CD4-positive, alpha-beta T cell treated with Interleukin-17A for 1 hour (primary cell): ENCODE measurements at places on chromosomes 7 and 10.
A peak's percentile ranks its signal among the peaks of the same experiment; 100 is the strongest.

DNA sequence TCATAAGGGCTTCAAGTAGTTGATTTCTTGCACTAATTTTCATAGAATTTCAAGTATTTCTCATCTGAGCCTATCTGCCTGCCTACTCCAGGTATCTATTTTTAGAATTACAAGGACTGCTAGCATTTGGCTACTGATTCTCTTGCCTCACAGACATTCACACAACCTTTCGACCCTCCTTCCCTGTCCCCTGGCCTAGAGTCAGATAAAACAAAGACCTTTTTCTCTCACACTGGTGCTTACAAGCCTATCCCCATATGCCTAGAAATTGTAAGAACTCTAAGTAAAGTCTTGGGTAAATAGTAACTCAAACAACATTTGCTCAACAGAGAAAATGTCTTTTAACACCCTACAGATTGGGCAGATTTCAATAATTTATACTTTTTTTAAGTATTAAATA, 6.3 kb downstream of the GPAM start:
- DNase-seq, result no peak

GRCh38 chr7:42011846-42012245, 225.2 kb downstream of the GLI3 start:
- no peak for DNase-seq

DNA sequence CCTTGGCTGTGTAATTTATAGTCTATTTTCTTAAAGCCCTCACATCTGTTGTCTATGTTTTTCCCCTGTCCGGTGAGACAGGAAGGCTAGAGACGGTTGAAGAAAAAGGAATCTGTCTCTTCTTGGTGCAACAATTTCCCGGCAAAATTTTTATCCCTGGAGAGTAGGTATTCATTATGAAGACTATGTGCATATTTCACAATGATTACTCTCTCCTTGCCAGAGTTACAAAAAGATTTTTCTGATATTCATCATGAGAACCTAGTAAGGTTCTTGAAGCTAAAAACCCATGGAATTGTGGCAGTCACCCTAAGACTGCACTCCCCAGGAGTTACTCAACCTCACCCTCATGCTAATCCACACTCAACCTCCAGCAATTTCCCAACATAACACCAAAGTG, 55.0 kb upstream of the GHITM start:
- no peak for DNase-seq

GRCh38 chr7:119007236-119007635, 782.7 kb downstream of the ANKRD7 start:
- no peak for DNase-seq

GRCh38 chr7:139682136-139683013, 95.4 kb downstream of the HIPK2 start:
- DNase-seq, result no peak

GRCh38 chr10:97689559-97690020, 2.5 kb upstream of the AVPI1 start:
- DNase-seq, result no peak

- no peak for DNase-seq
These were observed 75.7 kb upstream of the PDE1C start for GRCh38 chr7:32145911-32146310.

GRCh38 chr7:2598154-2598823, 33.5 kb upstream of the TTYH3 start:
- no peak for DNase-seq

GRCh38 chr10:12750526-12751201, 250.8 kb downstream of the CCDC3 start:
- no peak for DNase-seq

DNA sequence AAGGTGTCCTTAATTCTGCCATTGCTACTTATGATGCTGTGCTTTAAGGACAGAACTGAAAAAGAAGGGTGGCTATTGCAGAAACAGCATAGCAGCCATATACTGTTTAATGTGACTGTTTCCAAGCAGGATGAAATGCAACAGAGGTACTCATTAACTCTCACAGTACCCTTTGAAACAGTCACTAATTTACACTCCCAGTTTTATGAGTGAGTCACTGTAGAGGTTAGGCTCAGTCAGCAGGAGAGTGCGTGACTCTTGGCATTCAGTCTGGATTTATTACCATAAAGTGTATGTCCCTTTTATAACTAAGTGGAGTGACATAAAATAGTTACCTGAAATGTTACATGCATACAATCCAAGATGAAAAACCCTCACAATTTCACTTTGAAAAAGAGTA, 27.7 kb downstream of the ALDH18A1 start:
- DNase-seq, result no peak

- DNase-seq, result no peak
These were observed 30.9 kb upstream of the KLHL7 start for GRCh38 chr7:23074443-23075261.

GRCh38 chr7:71488308-71488707, 356.4 kb downstream of the GALNT17 start:
- no peak for DNase-seq

DNA sequence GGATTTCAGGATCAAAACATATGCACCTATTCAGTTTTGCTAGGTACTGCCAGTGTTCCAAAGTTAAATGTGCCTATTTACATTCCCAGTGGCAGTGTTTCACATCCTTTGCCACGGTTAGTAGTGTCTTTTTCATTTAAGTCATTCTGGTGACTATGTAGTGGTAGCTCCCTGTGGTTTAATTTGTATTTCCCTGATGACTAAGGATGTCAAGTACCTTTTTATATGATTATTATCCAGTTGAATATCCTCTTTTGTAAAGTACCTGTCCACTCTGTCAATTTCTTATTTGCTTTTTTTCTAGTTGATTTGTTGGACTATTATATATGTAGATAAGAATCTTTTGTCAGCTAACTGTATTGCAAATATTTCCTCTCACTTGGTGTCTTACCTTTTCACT, 45.1 kb downstream of the TMEM60 start:
- no peak for DNase-seq

GRCh38 chr7:140568021-140568813, 72.4 kb downstream of the DENND2A start:
- DNase-seq, result no peak

GRCh38 chr7:126805351-126805750, 447.4 kb downstream of the GRM8 start:
- DNase-seq, result no peak

- DNase-seq, result peak; percentile 76
These were observed 7.6 kb upstream of the C10orf105 start for GRCh38 chr10:71727105-71727737.

GRCh38 chr10:29585488-29585976, 49.2 kb downstream of the SVIL start:
- DNase-seq, result no peak

DNA sequence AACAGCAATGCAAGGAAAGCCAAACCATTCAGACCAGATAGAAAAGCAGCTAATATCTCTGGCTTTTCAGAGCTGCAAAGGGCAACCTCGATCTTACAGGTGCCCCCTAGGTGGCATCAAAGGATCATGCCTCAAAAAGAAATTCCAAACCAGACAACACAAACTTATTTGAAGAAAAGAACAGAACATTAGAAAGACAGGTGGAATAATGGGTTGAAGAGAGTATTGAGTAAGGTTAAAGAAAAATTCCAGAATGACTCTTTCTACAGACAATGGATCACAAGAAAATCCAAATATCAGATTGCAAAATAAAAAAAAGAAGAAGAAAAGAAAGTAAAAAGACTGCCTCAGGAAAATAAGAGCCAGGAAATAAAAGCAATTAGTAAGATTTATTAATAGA, 213.7 kb downstream of the ELMO1 start:
- peak; percentile 46 for DNase-seq

DNA sequence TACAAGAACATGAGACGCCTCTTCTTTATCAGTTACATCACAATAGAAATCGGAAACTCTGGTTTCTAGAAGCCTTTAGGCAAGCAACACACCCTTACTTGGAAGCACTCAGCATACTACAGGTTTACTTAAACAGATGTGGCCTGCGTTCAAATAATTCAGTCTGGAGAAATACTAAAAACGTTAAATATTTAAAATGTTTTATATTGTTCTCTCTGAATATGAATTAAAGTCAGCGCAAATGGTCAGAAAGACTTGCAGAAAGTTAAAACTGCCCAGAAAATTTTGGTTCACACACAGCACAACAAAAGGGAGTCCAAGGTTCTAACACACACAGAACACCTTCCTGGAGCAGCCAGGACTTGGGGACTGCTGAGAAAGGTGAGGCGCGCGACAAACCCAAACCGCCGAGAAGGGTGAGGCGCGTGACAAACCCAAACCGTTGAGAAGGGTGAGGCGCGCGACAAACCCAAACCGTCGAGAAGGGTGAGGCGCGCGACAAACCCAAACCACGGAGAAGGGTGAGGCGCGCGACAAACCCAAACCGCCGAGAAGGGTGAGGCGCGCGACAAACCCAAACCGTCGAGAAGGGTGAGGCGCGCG, 25.8 kb downstream of the ESYT2 start:
- peak; percentile 39 for DNase-seq

- no peak for DNase-seq
These were observed 10.8 kb downstream of the AFAP1L2 start for GRCh38 chr10:114393482-114393881.

DNA sequence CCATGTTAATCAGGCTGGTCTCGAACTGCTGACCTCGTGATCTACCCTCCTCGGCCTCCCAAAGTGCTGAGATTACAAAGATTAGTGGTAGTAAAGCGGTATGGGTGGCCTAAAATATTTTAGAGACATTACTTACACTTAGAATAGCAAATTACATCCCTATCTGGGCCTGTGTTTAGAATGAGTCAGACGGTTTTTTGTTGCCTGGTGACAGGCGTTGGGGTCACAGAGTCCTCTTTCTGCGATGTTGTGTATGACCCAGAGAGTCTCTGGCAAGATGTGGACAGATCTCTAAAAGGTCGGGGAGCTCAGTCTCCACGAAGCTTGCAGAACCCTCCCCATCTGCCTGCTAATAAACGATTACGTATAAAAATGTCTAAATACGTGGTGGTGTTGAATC, 39.6 kb upstream of the PRKCQ start:
- DNase-seq, result no peak

DNA sequence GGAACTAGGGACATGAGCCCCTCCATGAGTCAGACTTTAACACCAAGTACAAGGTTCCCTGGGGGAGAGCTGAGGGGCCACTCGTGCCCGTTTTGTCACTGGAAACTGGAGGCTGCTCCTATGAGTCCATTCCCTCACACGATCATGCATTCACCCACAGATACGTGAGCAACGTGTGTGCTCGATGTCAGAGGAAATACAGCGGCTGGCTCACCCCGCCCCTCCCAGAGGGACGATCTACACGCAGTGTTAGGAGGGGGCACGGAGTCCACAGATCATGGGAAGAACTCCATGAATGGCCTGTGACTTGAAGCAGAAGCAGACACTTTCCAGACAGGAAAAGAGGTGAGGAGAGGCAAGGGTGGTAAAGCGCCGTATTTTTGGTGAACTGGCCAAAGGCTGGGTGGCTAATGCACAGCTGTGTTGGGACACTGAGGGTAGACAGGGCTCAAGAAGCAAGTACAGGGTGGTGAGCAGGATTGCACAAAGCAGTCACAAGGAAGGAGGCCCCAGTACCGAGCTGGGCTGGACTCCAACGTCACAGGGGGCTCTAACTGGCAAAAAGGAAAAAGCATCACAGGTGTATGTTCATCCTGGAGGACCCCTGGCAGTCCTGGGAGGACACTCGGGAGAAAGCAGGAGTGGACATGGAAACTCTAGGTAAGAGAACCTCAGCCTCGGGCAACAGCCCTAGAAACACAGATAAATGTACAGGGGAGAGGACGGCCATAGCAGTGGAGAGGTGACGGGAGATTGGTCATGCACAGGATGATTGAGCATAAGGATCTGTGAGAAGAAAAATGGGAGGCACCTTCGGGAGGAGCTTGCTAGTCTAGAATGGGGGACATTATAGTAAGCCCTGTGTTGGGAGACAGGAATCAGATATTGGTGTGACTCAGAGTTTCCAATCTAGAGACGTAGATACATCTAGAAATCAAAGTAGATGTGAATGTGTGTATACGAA, 41.2 kb downstream of the TNS3 start:
- no peak for DNase-seq

GRCh38 chr7:81693080-81693479, 76.8 kb downstream of the HGF start:
- DNase-seq, result no peak

- DNase-seq, result no peak
These were observed 75.9 kb downstream of the OAT start for GRCh38 chr10:124342821-124343170.

DNA sequence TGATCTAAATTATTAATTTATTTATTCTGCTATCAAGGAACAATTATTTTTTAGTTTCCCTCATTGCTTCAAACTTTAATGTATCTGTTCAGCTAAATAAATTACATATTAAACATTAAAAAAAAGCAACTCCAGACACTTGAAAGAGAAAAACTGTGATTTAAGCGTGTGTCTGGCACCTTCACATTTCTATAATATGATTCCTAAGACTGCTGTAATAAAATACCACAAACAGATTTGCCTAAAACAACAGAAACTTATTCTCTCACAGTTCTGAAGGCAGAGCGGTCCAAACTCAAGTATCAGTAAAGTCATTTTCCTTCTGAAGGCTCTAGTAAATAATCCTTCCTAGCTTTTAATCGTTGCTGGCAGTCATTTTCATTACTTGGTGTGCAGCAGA, 580.4 kb upstream of the KCND2 start:
- DNase-seq, result no peak

- DNase-seq, result no peak
These were observed 539.5 kb upstream of the FZD8 start for GRCh38 chr10:36181426-36182178.

DNA sequence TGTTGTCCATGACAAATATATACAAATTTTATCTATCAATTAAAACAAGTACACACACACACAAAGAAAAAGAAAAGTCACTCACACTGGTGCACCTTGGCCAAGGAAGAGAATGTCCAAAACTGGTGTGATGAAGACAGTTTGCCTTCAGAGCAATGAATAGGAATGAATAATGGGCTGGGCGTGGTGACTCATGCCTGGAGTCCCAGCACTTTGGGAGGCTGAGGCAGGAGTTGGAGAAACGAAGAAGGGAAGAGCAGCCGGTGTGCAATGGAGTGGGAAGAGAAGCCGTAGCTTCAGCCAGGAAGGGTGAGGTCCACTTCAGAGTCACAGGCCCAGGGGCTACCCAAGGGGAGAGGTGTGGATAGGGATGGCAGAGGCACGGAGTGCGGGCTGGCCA, 253.6 kb downstream of the CCSER2 start:
- no peak for DNase-seq

GRCh38 chr7:105830405-105831301, 45.7 kb downstream of the ATXN7L1 start:
- no peak for DNase-seq

DNA sequence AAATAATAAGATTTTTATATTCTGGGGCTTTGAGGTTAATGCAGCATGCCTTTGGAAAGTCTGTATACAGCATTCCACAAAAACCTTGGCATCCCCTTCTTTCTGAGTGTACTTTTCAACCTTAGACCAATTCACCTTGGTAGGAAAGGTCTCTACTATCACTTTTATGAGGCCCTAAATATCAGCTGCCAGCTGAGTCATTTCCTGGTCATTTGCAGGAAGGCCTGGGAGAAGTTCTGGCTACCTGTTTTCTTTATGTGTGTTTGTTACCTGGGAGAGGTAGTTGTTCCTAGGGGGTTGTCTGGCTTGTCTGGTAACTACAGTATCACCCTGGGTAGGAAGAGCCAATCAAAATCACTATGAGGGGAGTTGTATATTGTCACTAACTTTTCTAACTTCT, 4.1 kb downstream of the SPAM1 start:
- no peak for DNase-seq

- DNase-seq, result no peak
These were observed 40.1 kb upstream of the STRIP2 start for GRCh38 chr7:129394101-129394500.
